Left kidney (tissue), 8 donors: ENCODE measurements at places on chromosomes 3 and 15. TPM values are rescaled to one million over a fixed set of nuclear protein-coding genes. Genes with fewer than 3 reads are reported as not detected.
A peak's percentile ranks its signal among the peaks of the same experiment; 100 is the strongest.

- DNase-seq = no peak
These were observed 89.4 kb upstream of the SOX2 start for GRCh38 chr3:181622365-181622764.

- no peak for DNase-seq
These were observed 28.4 kb downstream of the SMAD6 start for GRCh38 chr15:66730168-66731021.

DNA sequence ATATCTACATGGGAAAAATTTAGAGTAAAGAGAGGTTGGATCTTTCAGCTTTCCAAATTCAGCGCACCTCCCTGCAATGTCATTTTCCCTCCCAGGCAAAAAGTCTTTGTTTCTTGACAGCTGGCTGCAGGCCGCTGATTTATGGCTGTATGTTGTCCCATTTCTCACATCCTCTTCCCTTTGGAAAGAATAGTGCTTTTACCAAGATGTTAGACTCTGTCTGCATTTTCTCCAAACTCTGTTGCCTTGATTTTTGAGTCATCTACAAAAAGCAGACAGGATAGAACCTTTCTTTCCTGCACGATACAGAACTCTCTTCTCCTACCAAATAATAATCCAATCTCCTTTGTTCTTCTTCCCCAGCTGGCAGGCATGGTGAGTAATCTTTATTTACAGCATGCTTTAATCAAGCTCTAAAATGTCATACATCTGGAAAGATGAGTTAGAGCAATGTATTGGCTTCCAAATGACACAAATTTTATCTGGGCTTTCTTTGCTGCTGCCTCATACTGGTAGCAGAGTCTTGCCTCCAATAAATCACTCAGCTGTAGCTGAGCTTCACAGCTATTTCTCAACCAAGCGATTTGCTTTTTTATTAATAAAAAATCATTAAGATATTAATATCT, 101.9 kb downstream of the PIK3R4 start:
- no peak for DNase-seq

- no peak for DNase-seq
These were observed 5.0 kb upstream of the CAND2 start for GRCh38 chr3:12791430-12791829.

GRCh38 chr3:141940194-141940776, 63.8 kb downstream of the ATP1B3 start:
- DNase-seq = no peak

DNA sequence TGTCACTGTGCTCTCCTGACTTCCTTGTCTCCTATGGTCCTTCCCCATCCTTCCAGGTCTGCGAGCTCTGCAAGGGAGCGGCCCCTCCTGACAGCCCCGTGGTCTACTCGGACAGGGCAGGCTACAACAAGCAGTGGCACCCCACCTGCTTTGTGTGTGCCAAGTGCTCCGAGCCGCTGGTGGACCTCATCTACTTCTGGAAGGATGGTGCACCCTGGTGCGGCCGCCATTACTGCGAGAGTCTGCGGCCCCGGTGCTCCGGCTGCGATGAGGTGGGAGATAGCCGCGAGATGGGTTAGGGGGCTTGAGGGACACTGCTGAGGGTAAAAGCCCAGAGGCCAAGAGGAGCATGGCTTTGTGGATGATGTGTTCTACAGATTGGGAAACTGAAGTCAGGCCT, 63.8 kb downstream of the LMCD1 start:
- DNase-seq = no peak

GRCh38 chr15:26372706-26373105, 400.2 kb downstream of the GABRB3 start:
- no peak for DNase-seq

GRCh38 chr15:60793656-60794055, 314.7 kb upstream of the ICE2 start:
- no peak for DNase-seq

DNA sequence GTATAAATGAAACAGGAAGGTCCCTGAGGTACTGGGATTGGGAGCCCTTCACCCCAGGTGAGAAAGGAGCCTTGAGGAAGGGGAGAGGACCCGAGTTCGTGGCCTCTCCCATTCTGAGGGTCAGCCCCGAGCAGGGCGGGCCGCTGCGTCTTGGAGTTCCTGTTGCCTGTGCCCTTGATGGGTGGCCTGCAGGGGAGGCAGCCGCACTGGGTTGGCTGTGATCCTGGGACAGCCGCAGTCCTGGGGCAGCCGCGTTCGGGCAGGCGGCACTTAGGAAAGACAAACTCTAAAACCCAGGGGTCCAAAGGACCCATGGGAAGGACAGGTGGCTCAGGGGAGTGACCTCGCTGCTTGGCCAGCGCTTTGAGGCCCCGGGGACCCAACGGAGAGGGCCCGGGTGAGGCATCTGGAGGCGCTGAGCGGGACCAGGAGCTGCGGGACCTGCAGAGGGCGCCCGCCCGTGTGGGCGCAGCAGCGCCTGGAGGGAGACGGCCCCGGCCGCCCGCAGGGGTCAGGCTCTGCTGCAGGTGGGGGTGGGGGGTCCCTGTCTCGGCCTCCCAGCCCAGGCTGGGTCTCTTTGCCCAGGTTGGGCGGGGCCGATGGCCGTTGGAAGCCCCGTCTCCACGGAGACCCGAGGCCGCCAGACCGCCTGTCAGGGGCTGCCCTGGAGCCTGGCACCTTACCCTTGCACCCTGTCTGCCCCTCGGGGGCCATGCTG, 65.1 kb downstream of the HMCES start:
- no peak for DNase-seq

DNA sequence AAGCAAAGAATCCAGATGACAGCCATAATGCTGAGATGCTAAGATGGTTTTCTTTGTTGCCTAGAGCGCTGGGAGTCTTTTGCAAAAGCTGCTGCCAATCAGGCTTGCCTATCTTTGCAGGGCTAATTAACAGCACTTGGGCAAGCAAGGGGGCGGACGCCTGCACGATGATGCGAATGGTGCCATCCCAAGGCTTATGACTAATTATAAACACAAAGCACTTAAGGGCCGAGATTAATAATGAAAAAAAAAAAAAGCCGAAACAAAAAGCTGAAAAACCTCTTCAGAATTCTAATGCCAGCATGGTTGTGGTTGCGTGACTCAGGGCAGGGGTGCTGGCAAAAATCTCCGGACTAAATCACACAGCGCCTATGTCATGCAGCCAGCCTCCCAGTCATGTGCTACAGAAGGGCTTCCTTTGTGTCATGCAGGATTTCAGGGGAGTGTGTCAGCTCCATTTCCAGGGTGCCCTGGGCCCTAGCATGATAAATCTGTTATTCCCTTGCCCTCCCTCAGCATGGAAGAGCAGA, 185.0 kb upstream of the ANKRD28 start:
- no peak for DNase-seq

DNA sequence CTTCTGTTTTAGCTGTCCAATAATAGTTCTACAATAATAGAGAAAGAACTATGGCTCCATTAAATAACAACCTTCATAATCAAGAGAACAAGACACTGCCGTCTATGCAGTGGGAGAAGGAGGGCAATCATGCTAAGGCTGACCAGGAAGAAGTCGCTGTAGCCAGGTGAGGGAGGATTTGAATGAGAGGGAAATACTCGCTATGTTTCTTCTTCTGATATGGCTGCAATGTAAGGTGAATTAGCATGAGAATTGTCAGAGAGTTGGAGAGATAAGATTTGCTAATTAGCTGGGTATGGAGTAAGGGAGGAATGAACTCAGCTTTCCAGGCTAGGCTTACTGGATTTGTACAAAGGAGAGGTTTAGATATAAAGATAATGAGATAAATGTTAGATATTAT, 555.4 kb upstream of the ZNF385D start:
- no peak for DNase-seq

GRCh38 chr3:24495326-24495994, 810 bp upstream of the THRB start:
- DNase-seq = no peak

DNA sequence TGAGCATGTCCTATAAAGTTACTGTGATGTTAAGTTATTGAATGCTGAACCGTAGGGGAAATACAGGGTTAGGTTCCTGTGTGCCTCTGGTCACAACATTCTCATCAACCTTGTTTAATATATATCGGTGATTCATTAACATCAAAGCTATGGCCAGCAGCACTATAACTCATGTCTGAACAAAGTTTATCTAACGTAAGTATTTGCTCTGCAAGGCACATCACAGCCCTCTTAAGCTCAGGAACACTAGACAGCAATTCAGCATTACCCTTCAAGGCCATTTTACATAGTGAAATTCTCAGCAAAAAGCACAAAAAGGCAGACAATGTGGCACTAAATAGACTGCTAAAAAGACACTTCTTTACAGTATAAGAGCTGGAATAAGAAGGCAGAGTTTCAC, 48.2 kb upstream of the FNDC3B start:
- no peak for DNase-seq

- DNase-seq = no peak
These were observed 675 bp downstream of the BRPF1 start for GRCh38 chr3:9732080-9732739.

DNA sequence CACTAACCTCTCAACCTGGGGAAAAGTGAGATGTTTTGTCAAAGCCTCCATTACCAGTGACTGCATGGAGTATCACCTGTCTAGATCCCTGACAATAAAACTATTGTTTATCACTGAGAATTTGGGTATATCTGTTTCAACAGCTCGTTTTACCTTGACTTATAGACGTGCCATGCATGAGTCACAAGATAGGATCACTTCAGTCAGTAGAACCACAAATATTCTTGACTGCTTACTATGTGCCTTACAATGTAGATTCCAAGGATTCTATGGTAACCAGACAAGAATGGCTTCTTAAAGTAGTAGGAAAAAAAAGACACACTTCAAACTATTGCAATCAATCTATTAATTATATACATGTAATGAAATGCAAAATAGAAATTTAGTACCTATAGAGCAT, 55.7 kb upstream of the GRM7 start:
- DNase-seq = no peak

DNA sequence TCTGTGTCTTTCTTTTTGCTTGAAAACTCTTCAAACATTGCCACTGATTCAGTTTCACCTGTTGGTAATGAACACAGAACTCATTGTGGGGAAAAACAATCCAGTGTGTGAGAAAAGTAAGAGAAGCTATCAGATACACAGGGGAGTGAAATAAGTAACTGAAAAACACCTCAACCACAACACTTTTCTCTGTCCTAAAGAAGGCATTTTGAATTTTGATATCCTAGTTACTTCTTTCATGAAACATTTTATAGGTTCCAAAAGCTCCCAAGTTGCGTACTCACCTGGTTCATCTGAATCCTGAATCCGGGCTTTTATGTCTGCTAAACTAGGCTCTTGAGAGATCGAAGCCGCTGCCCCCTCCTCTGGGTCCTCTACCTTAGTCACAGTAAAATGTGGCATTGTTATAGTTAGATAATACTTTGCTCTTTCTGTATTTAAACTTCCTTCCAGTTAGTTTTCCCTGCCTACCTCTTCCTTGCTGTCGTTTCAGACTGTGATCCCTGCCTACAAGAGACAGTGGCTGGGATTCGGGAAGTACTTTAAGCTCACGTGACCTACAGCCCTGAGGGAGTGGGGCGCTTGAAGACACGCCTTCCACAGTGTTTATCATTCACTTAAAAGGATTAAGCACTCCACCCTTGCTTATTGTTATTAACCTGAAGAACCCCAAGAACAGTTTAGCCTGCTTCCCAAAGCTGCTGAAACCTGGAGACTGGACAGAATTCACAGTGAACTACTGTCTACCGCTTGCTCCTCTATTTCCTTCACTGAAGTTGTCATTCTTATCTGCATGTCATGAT, 19.1 kb downstream of the SLC12A6 start:
- no peak for DNase-seq

GRCh38 chr15:99344639-99345038, 93.4 kb downstream of the LRRC28 start:
- no peak for DNase-seq

- DNase-seq = peak; percentile 8
These were observed 180.5 kb downstream of the TAFA4 start for GRCh38 chr3:68751888-68752287.

GRCh38 chr3:67832817-67833216, 178.4 kb upstream of the SUCLG2 start:
- no peak for DNase-seq

DNA sequence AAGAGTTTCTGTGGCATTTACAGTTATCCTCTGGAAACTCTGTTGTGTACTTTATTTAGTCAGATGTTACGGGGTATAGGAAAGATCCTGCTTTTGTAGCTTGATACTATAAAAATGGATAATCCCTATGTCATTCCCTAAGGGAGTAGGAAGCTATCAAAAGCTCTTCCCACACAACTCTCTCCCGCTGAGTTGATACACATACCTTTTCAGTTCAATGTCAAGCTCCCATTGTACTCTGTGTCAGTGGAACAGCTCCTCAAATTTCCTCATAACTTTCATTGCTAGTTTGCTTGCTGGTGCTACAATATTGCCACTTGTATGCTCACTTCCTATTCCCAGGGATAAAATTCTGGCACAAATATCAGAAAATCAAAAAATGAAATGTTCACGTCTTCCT, 893.3 kb upstream of the GBE1 start:
- no peak for DNase-seq

DNA sequence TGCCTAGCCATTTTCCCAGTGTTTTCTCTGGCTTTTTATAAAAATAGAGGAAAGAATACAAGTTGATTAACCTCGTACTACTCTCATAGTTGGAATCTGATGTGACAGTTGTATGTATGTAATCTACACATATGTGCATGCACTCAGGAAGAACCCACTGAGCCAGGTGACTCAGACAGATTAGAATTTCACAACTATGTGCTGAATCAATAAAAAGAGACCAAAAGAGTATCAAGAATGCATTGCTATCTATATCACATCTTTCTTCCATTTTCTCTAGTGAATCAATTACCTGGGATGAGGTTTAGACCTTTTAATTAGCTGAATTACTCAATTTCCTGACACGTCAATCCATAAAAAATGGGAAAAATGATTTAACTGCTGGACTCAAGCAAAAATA, 319.3 kb upstream of the ATP10A start:
- DNase-seq = no peak

- no peak for DNase-seq
These were observed 10.1 kb downstream of the SEMA7A start for GRCh38 chr15:74423431-74424257.

Gene SHF
- polyA plus RNA-seq = 15.6 TPM

Gene SAMMSON
- not detected for polyA plus RNA-seq

Gene GRK7
- 0.18 TPM for polyA plus RNA-seq

Gene FRMD4B
- polyA plus RNA-seq = 48.7 TPM

Gene ARHGEF26
- 20.1 TPM for polyA plus RNA-seq

Gene PIAS1
- 50.5 TPM for polyA plus RNA-seq

Gene DISP2
- polyA plus RNA-seq = 0.35 TPM

Gene BFSP2
- polyA plus RNA-seq = 0.33 TPM

Gene EIF4A2
- 869 TPM for polyA plus RNA-seq

Gene ZMYND10
- polyA plus RNA-seq = 4.2 TPM

Gene FAM3D
- 0.91 TPM for polyA plus RNA-seq
